ENCODE measurements at places on chromosomes 16 and 17.

GRCh38 chr17:81420769-81421462 is 25.7 kb downstream of the BAHCC1 start:
- no peak for DNase-seq

DNA sequence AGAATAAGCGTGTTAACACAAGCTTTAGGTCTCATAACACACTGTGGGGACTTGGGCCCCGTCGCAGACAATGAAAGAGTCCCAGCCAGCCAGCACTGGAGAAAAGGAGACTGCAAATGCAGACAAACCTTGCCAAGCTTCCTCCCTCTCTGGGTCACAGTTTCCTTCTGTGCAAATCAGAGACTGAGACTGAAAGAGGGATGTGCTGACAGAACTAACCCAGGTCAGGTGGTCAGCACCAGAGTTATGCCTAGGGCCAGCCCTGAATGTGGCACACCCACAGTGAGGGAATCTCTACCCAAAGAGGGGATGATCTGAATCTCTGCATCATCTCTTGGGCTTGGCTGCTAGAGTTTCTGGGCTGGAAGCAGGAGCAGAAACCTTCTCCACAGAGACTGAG is 282.3 kb upstream of the CCL2 start:
- DNase-seq: no peak

DNA sequence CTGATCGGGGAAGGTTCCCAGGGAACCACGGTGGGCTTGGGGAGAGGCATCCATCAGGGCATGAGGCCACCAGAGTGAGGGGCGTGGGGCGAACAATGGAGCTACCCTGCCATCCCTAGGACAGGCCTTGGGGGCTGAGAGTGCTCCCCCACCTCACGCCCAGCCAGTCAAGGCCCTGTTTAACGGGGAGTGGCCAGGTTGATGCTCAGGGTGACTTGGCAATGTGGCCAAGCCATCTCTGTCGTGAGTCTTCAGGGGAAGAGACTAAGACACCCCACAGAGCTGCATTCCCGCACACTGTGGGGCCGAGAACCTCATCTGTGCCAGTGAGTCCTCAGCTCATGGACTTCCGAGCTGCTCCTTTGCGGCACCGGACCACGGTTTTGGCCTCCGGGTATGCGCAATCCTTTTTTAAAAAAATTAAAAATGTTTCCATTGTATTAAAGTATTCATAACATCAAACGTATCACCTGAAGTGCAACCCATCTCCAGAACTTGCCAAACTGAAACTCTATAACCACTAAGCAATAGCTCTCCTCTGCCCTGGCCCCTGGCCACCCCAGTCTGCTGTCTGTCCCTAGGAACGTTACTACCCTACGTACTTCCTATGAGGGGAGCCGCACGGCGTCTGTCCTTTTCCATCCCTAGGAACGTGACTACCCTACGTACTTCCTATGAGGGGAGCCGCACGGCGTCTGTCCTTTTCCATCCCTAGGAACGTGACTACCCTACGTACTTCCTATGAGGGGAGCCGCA is 71.8 kb upstream of the DOC2B start:
- DNase-seq: no peak

GRCh38 chr17:77451894-77452852 is 311.4 kb downstream of the SEC14L1 start:
- DNase-seq: no peak

GRCh38 chr17:31269036-31269577 is 27.9 kb downstream of the OMG start:
- no peak for DNase-seq

Measured in stimulated activated CD4-positive, alpha-beta T cell treated with anti-CD3 and anti-CD28 coated beads, Interleukin-1b, Interleukin-23, amount 100 ng/mL, for 1 hour (primary cell).